DMS153 (cell line): ENCODE measurements at places on chromosomes 11 and 22.

GRCh38 chr11:86941871-86942599 lies 13.2 kb downstream of the FZD4 start:
- DNase-seq, result no peak

DNA sequence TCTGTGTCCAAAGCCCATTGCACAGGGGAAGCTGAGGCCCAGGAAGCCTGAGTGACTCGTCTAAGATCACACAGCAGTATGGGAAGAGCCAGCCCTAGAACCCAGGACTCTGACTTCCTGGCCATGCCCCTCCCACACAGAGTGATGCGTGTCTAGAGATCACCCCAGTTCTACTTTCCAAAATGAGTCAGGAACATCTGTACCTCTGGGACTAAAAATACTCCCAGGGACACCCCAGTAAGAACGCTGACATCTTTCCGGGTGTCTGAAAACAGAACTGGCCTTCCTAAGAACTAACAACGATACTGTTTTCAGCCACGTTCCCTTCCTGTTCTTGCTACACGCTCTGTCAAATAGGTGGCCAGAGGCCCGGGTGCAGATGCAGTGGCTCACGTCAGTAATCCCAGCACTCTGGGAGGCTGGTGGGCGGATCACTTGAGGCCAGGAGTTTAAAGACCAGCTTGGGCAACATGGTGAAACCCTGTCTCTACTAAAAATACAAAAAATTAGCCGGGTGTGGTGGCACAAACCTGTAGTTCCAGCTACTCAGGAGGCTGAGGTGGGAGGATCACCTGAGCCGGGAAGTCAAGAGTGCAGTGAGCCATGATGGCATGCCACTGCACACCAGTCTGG lies 21.7 kb upstream of the PDGFB start:
- no peak for DNase-seq

DNA sequence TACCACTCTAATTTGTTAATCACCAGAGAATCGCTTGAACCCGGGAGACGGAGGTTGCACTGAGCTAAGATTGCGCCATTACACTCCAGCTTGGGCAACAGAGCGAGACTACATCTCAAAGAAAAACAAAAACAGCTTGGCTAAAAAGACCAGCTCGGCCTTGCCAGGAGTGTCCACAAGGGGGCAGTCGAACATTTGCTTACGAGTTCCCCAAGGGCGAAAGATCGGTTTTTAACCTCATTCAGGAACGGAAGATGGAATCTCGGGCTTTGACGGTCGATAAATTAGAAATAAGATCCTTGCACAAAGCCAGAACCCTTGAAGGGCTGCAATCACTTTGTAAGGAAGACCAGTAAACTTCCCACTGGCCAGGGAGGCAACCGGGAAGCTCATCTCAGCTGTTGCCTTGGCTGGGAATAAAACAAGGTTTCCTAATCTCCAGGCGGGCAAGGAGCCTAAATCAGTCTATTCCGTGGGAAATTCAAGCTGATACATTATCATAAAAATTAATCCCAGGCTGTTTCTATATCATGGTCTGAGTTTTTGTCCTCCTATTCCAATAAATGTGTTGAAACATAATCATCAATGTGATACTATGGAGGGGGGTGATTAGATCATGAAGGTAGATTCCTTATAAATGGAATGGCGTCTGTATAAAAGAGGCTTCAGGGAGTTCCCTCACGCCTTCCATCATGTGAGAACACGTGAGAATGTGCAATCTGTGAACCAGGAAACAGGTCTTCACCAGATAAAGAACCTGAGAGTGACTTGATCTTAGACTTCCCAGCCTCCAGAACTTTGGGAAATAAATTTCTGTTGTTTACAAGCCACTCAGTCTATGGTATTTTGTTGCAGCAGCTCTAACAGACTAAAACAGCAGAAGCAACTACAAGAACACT lies 14.9 kb upstream of the SLC29A2 start:
- peak; percentile 76 for DNase-seq

GRCh38 chr11:61586792-61587430 lies 6.0 kb upstream of the SYT7 start:
- no peak for DNase-seq

DNA sequence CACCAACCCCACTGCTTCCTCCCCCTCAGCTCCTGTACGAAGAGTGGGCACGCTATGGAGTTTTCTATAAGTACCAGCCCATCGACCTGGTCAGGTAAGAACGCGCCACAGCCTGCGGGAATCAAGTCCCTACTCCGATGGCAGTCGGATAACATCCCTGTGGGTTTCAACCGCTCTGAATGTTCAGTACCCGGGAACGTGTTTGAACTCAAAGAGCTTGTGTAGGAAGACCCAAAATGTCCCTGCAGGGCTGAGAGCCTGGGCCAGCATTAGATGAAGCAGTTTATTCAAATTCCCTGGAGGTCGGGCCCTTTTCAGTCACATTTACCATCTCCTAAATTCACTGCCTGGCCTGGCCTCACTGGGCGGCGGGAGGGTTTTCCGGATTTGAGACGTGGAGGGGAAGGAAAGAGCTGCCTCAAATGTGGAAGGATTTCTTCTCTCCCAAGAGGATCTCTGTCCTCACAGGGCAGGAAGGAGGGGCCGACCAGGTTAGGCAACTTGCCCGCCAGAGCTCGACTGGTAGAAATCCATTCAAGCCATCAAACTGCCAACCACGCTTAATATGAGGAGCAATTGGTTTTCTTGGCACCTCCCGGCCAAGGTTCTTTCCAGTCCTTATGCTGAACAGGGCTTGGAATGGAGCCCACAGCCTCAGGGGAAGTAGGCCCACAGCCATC lies 46.3 kb downstream of the ANO1 start:
- DNase-seq, result no peak

- no peak for DNase-seq
These were observed 141.2 kb downstream of the MIAT start for GRCh38 chr22:26798462-26799065.

GRCh38 chr22:49825944-49826602 lies 1.6 kb downstream of the BRD1 start:
- DNase-seq, result no peak
